ENCODE measurements at places on chromosomes 6 and 20.
A peak's percentile ranks its signal among the peaks of the same experiment; 100 is the strongest.

GRCh38 chr20:2585811-2586210 is 49.4 kb downstream of the TMC2 start:
- no peak for DNase-seq

- DNase-seq = no peak
Observed at GRCh38 chr6:113625850-113626249, 231.3 kb upstream of the MARCKS start.

DNA sequence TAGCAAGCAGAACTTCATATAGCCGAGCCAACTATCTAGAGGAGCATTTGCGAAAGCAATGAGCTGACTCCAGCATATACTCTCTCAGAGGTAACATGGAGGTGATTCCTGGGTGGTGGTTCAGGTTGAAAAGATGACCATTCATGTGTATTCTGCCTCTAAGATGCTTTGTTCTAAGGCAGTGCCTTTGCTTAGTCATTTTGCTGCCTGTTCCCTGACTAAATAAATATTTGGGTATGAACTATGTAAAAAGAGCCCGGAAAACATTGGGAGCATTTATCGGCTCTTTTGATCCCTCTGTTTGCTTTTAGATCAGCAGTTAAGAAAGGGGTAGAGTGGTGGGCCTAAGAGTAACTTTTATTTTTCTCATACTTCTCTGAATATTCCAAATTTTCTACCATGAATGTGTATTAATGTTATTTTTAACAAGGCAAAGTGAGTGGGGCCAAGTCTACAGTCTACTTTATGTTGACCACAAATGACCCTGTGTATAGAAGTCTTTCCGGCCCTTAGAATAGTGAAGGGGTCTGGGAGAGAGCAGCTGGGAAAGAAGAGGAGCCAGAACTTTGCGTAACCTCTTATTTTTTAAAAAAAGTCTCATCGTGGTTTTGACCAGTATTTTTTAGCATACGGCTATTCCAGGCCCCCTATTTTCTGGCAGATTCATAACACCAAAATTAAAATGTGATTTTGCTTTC is 206.5 kb upstream of the EYA4 start:
- no peak for DNase-seq

- DNase-seq = no peak
Observed at GRCh38 chr20:49326026-49326425, 48.2 kb upstream of the ZNFX1 start.

DNA sequence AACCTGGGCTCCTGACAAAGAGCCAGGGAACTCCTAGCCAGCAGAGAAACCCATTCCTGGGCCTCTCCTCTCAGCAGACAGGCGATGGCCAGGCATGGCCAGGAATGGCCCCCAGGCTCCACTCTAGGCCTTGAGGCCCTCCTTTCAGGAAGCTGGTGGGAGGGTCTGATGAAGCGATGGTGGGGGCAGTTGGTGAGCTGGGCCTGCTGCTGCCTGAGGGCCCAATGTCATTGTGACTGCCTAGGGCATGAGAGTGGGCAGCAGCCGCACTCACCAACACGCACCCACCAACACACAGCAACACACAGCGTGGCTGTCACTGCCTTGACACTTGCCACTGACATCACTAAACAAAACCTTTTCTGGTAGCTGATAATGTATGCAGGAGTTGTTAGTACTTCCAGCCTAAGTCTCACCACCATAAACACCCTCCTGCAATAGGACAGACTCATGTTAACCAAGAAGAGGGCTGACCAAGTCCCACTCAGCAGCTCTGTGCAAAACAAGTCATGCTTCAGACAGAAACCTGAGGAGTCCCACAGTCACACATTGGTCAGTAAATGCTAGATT is 69.3 kb downstream of the ABHD12 start:
- peak; percentile 5 for DNase-seq

GRCh38 chr6:26173836-26174145 is 86.6 kb downstream of the HFE start:
- no peak for DNase-seq

GRCh38 chr6:112485827-112486212 is 138.7 kb downstream of the RFPL4B start:
- no peak for DNase-seq

- DNase-seq = no peak
Observed at GRCh38 chr6:35413911-35414310, 38.2 kb upstream of the FANCE start.

- DNase-seq = no peak
Observed at GRCh38 chr6:116514111-116514510, 2.7 kb downstream of the CALHM5 start.

GRCh38 chr20:19692685-19693119 is 65.4 kb upstream of the RIN2 start:
- DNase-seq = peak; percentile 26

- DNase-seq = no peak
Observed at GRCh38 chr6:167934426-167934864, 63.0 kb upstream of the KIF25 start.

GRCh38 chr6:135461208-135461607 is 36.3 kb downstream of the AHI1 start:
- DNase-seq = no peak

- no peak for DNase-seq
Observed at GRCh38 chr6:25017486-25017885, 81.7 kb upstream of the RIPOR2 start.

- no peak for DNase-seq
Observed at GRCh38 chr6:21500314-21501020, 93.1 kb upstream of the SOX4 start.

GRCh38 chr20:24616258-24617079 is 147.0 kb downstream of the SYNDIG1 start:
- no peak for DNase-seq

- DNase-seq = no peak
Observed at GRCh38 chr6:20360471-20361119, 41.1 kb upstream of the E2F3 start.

GRCh38 chr20:43669332-43669731 is 2.4 kb downstream of the MYBL2 start:
- DNase-seq = no peak

DNA sequence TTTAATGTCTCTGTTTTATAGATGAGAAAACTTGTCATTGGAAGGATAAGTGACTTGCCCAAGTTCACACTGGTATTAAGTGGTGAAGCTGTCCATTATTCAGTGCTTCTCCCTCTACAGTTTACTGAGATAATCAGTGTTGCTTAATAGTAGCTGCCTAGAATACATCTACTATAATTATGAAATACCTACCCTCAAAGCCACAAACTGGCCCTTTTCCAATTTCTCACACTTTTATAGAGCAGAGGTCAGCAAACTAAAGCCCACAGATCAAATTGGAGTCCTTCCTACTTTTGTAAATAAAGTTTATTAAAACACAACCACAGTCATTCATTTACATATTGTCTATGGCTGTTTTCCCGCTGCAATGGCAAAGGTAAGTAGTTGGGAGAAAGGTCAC is 73.5 kb downstream of the EYS start:
- DNase-seq = no peak

DNA sequence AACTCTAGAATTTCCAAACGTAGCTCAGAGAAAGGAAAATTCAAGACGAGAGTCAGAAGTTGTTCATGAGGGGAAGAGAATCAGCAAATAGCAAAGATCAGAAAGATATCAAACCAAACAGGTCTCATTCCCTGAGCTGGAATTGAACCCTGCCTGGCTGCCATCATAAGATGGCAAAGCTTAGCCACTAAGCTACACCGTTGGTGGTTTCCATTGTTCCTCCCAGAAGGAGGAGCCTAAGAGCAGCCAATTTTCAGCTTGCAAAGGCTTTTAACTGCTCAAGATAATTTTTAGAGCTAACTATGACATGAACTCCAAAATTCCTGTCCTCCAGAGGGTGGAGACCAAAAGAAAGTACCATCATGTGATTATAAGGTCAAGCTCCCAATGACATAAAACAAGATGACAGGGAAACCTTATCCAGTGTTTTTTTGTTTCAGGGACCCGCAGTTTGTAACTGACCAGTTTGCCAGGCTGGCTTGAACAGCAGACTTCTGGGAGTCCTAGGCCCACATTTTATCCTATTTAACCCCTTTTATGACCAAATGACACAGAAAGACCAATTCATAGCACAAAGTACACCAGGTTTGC is 55.9 kb downstream of the COL11A2 start:
- no peak for DNase-seq

DNA sequence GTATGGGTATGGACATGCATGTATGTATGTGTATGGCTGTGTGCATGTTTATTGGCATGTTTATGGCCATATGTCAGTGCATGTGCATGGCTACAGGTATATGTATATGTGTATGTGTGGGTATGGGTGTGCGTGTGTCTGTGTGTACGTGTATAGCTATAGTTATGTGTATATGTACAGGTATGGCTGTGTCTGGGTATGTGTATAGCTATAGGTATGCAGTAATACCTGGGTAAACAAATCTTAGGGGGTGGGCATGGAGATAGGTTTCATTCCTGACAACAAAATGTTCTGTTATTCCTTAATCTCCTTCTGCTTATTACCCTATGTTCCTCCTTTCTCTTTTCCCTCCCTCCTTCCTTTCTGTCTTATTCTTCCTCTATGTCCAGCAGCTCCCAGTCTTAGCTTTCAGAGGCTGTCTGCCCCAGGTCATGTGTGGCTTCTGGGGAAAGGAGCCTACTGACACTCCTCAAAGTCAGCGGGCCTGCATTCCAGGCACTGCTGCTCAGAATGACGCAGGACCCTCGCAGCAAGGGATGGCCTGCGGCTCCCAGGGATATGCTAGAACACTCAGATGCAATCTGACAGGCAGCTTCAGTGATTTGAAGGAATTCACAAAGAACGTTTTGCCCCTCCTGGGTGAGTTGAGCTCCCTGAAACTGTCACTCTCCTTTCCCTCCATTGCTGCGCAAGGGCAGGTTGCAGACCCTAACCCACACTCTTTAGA is 139.3 kb upstream of the PHACTR1 start:
- no peak for DNase-seq

GRCh38 chr20:41398408-41398807 is 31.8 kb upstream of the EMILIN3 start:
- DNase-seq = no peak

DNA sequence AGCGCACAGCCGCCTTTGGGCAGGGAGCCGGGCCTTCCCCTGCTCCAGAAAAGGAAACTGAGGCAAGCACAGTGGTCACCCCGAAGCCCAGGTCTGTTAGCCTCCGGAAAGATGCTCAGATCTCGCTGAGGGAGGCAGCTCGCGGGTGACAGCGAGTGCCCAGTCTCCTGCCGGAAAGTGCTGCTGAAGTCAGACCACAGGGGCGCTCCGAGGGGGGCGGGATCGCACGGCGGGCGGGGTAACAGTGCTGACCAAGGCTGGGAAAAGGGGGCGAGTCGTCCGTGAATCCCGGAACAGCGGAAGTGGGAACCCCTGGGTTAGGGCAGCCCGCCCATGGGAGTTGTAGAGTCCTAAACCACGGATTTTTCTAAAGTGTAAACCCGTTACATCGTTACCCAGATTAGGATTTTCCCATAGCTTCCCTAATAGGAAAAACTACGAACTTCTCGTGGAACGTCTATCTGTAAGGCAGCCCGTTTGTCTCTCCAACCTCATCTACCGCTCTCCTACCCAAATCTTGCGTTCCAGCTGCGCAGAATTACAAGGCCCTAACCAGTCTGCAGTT is 504 bp downstream of the VPS16 start:
- peak; percentile 40 for DNase-seq

DNA sequence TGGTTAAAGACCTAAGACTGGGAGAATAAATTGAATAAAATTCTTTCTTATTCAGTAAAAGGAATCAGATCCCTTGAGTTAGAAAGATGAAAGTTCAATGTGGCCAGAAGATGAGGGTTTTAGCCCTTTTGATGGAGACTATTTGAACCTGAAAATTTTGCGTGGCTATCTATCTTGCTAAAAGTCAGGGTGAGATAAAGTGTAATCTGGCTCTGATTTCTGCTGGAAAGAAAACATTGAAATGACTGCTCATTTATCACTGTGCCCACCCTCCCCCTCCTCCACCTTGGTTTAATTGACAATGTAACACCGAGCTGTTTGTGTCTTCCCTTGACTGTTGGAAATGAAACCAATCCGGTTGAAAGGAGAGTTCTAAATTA is 32.9 kb upstream of the TCF21 start:
- no peak for DNase-seq

- DNase-seq = no peak
Observed at GRCh38 chr20:25676164-25676809, 20.4 kb downstream of the ZNF337 start.

GRCh38 chr20:10719740-10720385 is 46.1 kb upstream of the JAG1 start:
- DNase-seq = no peak

DNA sequence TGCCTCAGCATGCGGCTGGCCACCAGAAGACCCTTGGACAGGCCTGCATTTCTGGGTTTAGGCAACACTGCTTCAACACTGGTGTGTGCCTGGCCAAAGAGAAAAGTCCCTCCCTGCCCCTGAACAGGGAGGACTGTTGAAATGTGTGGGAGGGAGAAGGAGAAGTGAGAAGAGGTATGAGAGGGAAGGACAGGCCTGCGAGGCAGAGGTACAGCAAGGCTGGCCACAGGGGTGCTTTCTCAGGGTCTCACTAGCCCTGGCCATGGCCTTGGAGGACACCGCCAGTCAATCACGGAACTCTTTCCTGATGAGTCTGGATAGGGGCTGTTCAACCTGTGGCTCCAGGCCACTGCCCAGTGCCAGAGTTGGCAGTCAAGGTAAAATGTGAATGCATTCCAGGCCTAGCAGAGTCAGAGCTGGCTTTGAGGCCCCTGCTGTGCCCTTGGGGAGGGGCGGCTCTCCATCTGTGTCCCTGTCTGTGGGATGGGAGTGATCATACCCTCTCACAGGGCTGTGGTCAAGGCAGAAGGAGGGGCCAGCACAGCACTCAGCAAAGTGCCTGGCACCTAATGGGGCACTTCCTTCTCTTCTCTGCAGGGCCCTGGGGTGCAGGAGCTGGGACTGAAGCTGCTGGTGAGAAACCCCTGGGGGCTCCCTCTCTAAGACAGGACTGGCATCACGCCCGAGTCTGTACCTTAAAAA is 43.2 kb upstream of the CDH22 start:
- no peak for DNase-seq

DNA sequence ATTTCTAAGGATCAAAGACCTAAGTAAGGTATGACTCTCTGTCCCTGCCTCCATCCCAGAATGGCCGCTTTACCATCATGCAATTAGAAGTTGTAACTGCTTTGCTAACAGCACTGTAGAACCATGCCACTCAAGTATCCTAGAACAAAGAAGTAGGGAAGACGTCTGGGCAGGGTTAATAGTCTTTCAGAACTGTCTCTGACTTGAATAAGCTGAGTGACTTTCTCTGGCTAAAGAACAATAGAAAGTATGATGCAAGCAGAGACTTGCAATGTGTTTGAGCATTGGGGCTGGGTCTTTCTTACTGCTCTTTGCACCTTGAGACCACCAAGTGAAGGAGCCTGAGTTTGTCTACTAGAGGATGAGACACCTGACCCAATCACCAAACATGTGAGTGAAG is 279.6 kb upstream of the JAG1 start:
- no peak for DNase-seq

DNA sequence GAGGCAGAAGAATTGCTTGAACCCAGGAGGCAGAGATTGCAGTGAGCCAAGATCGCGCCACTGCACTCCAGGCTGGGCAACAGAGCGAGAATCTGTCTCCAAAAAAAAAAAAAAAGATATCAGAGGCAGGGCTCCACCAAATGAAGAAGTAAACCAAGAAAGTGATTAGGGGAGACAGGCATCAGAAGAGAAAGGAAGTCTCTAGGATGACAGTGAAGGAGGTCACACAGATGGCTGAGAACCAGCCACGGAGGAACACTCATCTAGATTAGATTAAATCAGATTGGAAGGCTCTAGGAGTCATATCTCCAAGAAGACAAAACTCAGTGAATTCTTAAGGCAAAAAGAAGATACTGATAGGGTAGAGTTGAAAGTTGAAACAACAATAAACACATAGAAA is 102.2 kb upstream of the CCDC28A start:
- no peak for DNase-seq

All from activated naive CD4-positive, alpha-beta T cell treated with anti-CD3 and anti-CD28 coated beads, Interleukin-2, amount 50 U/mL, for 16 hours (primary cell).